Left colon (tissue), 2 donors: ENCODE measurements at places on chromosomes 1 and 21. TPM values are rescaled to one million over a fixed set of nuclear protein-coding genes. Genes with fewer than 3 reads are reported as not detected.

GRCh38 chr1:116764466-116764898 is 10.3 kb downstream of the CD2 start:
- no peak for DNase-seq

GRCh38 chr1:147560765-147561471 is 19.6 kb downstream of the BCL9 start:
- DNase-seq: no peak

Gene TNFRSF25
- 71.9 TPM for total RNA-seq

GRCh38 chr1:53379662-53380002 is 51.8 kb upstream of the LRP8 start:
- DNase-seq: no peak

DNA sequence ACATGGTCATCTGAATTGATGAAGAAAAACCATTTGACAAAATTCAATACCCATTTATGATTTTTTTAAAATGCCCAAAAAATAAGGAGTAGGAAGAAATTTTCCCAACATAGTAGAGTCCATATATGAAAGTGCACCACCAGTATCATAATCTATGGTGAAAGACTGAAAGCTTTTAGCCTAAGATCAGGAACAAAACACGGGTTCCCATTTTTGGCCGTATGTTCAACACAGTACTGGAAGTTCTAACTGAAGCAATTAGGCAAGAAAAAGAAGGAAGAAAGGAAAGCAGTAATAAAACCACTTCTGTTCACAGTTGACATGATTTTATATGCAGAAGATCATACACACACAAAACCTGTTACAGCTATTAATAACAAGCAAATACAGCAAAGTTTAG is 227.8 kb upstream of the RAB4A start:
- no peak for DNase-seq

GRCh38 chr1:246291127-246291526 is 216.0 kb downstream of the SMYD3 start:
- no peak for DNase-seq

DNA sequence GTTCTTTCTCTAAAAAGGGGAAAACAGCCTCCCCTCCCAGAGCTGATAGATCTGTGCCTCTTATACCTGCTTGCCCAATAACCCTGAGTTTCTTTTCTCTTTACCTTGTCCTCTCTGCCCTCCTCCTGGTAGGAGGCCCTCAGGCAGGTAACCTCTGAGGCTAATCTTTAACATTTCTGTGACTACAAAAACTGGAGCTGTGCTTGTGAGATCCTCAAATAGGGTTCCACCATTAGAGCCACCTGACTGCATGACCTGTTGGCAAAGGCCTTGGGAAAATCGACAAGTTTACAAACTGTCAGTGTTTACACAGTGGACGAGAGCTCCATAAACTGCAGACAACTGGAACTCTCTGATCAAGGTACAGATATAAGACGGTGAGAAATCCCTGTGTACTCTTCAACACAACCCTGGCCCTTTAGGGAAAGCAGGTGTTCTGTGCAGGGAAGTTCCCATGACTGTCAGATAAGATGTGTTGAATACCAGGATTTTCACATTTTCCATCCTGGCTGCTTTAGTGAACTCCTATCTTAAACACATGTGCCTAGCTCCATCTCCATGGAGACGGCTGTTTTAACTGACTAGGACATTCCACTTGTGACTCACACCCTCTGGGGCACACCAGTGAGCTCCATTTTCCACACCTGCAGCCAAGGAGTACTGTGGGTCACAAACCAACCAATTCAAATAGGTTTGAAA is 38.3 kb downstream of the ECE1 start:
- peak; percentile 34 for DNase-seq

GRCh38 chr1:204792354-204792692 is 78.3 kb upstream of the NFASC start:
- no peak for DNase-seq

Gene ATF3
- total RNA-seq: 58.2 TPM

DNA sequence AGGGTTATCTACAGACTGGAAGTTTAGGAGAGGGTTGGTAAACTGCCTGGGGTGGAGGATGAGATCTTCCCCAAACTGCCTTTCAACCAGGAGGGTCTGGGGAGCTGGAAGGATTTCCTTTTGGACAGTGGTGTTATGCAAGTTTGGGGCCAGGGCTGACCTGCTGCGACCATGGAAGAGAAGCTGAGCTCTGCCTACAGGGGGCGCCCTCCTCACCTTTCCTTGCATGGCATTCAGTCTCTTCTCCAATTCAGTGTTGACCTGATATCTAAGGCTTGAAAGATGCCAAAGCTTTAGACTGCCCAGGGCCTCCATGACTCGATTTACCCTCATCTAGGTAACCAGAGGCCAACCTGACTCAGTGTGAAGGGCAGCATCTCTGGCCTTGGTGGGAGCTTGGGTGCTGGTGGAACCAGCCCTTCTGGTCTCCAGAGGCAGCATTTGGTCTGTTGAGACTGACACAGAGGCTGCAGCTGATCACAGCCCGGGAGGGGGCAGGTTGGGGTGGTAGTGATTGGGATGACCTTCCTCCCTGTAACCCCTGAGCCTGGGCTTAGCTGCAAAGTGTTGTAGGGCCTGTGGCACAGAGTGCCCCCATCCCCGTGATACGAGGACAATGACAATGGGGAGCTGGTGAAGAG is 170.0 kb downstream of the GRIK3 start:
- no peak for DNase-seq

DNA sequence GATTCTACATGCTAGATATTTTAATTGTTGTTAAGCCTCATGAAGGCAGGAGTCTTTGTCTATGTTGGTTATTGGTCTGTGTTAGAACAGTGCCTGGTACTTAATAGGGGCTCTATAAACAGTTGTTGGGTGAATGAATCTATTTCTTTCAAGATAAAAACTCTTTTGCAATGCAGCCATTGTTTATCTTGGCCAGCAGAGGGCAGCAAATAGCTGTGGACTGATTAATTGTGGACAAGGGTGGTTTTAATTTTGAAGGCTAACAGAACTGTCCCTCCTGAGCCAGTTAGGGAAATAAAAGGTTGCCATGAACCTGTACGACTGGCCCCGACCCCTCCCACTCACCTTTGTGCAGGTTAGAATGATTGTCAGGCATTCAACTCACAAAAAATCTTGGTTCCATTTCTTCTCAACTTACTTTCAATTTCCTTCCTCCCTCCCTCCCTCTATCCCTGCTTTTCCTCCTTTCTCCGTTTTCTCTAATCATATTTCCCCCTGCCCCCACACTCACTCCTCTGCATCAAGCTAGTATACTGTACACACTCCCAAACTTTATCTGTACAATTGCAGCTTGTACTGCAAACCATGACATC is 66.3 kb upstream of the DIRAS3 start:
- DNase-seq: peak; percentile 40

DNA sequence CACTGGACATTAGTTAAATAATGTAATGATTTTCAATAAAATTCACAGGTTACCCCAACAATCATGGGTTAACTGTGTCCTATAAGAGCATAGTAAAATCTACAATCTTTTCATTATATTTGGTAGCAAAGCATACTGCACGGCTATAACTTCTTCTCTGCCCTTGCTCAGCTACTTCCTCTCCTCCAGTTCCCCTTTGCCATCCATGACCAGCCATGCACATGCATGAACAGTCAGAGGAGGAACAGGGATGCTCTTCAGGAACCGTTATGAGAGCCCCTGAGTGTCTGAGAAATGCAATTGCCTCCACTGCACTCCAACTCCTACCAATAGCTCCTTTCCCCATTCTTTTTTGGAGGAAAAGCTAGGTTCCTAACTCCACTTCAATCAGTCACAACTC is 646.7 kb downstream of the LTN1 start:
- no peak for DNase-seq

DNA sequence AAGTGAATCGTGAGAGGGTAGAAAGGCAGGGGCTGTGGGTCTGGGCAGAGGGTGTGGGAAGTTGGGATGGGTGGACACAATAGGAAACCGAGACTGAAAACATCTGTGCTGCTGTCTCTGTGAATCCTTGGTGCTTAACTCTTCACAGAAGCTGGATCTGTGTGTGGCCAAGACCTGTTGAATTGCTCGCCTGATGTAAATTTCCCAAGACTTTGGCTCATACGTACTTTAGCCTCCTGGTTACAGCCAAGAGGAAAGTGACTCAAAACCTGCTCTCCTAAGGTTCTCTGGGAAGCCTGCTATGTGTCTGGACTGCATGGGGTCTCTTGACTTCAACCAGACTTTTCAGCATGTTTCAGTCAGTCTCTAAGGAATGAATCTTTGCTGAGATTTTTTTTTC is 270.3 kb downstream of the RWDD3 start:
- DNase-seq: no peak
